ENCODE measurements at places on chromosomes 16 and 17.

DNA sequence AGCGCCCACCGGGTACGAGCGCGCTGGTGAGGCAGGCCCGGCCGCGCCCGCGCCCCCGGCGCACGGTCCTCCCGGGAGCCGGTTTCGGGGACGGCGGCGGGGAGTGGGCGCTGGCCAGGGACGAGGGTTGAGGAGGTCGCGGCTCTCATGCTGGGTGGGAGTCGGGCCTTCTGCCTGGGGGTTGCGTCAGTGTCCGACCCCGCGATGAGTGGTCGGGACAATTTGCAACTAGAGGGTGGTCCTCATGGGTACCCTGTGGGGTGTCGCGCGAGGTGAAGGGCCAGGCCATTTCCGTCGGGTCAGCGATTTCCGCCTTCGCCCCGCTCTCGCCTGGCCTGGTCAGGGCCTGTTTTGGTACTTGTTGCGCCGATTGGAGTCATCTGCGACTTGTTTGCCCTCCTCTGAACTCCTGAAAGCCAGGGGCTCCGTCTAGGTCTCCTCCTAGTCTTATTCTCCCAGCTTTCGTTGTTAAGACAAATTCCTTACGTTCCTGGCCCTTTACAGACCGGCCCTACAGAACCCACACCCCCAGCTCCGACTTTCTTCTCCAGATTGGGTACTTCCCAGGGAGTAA lies 14.9 kb downstream of the NAA60 start:
- no peak for DNase-seq

DNA sequence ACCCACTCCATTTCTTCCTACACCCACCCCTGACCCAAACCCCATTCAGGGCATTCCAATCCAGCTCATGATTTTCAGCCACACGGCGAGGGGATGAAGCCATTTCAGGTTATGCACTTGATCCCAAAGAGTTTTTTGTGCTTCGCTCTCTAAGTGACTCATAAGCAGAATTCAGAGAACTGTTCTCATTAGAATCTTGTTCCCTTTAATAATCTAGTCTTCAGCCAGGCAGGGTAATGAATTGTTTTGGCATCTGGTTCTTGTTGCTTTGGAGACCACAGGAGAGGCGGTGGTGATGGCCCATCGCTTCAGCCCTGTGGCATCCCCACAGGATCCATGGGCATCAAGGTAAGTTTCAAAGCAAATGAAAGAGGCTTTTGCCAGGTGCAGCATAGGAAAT lies 4.8 kb upstream of the KRT31 start:
- DNase-seq: no peak

- no peak for DNase-seq
Observed at GRCh38 chr17:57363998-57364643, 107.8 kb downstream of the MSI2 start.

DNA sequence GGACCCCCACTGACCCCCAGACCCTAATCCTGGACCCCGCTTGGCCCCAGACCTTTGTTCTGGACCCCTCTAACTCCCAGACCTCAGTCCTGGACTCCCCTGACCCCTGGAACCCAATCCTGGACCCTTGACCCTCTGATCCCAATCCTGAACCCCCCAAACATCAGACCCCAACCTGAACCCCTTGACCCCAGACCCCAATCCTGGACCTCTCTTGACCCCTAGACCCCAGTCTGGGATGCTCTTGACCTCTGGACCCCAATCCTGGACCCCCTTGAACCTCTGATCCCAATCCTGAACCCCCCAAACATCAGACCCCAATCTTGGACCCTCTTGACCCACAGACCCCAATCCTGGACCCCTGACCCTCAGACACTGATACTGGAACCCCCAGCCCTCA lies 13.5 kb upstream of the P2RX1 start:
- no peak for DNase-seq

DNA sequence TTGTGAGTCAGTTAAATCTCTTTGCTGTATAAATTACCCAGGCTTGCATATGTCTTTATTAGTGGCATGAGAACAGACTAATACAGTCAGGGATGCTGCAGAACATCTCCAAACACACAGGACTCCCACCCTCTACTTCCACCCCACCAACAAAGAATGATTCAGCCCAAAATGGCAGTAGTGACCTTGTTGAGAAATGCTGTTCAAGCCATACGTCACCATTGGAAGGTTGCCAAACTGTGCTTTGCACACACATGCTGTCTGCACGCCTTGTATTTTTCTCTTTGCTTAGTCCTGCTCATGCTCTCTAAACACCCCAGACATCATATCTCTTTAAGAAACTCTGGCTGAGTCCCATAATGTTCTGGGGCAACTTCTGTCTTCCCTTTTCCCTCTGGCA lies 589.6 kb downstream of the WWOX start:
- peak; percentile 42 for DNase-seq

DNA sequence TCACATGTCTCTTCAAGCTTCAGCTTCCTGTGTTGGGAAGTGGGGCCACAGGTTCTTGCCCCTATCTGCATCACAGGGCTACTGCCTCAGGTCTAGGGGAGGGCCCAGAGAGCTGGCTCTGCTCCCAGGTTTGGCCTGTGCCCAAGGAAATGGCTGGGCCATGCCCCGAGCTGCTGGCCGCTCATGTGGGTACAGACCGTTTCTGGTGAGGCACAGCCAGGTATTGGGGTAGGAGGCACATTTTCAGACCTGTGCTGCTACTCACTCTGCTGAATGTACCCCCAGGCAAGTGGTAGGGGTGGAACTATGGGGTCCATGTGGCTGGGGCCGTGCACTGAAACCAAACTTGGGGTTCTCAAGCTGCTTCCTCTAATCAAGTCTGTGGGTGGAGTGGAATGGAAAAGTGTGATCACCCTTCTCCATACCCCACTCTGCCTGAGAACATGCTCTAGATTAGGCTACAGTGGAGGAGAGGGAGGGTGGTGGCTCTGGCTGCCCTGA lies 4.6 kb downstream of the GAS2L2 start:
- DNase-seq: no peak

DNA sequence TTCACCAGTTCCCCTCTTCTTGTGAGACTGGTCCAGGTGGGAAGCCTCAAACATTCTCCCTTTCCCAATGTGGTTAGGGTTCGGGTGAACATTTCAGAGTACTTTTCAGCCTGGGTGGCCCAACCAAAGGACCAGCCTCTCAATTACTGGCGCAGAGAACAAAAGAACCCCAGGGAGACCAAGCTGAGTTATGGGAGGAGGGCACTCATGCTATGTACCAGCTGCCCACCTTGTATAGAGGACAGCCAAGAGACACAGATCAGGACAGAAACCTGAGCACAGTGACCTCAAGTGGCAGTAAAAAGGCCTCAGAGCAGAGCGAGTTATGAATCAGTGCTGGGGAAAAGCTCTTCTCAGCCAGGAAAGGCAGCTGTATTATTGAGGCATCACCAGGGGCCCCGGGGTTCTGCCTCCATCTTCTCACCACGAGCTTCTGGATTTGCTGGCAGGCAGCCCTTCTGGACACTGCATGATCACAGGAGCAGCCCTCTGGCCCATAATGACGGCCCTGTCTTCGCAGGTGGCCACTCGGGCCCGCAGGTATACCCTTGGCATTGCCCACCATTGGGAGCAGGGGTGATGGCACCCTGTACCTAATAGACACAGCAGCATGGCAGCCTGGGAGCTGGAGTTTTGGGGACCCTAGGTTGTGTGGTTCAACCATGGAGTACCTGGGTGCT lies 3.8 kb downstream of the G6PC3 start:
- DNase-seq: peak; percentile 29

- no peak for DNase-seq
Observed at GRCh38 chr16:83955218-83956130, 2.4 kb downstream of the OSGIN1 start.

- no peak for DNase-seq
Observed at GRCh38 chr16:67245674-67246080, 1.6 kb downstream of the FHOD1 start.

DNA sequence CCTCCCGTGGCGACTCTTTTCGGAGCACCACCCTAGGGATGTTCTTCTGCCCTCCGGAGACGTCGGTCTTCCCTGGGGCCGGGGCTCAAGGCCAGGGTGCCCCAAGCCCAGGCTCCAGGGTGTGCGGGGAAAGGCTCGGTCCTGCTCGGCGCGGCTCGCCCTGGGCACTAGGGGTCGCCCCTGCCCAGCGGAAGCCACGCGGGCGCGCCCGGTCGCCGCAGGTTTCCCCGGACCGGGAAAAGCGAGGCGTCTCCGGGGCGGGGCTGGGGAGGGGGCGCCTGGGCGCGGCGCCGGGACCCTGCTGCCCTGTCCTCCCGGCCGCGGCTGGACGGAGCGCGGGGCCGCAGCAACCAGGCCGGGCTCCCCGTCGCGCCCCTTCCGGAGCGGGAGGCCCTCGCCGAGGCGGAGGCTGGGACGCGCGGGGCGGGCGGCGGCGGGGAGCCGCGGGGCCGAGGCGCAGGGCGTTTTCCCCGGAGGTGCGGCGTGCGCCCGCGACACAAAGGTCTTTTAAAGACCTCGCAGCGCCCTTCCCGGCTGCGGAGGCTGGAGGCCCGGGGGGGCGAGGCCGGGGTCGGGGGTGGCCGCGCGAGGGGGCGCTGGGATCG lies 76.4 kb downstream of the MRC2 start:
- peak; percentile 77 for DNase-seq

Data from NCI-H345 (cell line).